ENCODE measurements at places on chromosomes 1 and 21. TPM values are rescaled to one million over a fixed set of nuclear protein-coding genes. Genes with fewer than 3 reads are reported as not detected.
A peak's percentile ranks its signal among the peaks of the same experiment; 100 is the strongest.

NBPF20 gene
- total RNA-seq = 1.5 TPM

GRCh38 chr1:163035446-163036249 lies 33.5 kb upstream of the RGS4 start:
- DNase-seq = peak; percentile 96

GRCh38 chr1:200693327-200693726 lies 23.6 kb upstream of the DDX59 start:
- no peak for DNase-seq

FHAD1 gene
- total RNA-seq = not detected

KRTAP13-3 gene
- not detected for total RNA-seq

DNA sequence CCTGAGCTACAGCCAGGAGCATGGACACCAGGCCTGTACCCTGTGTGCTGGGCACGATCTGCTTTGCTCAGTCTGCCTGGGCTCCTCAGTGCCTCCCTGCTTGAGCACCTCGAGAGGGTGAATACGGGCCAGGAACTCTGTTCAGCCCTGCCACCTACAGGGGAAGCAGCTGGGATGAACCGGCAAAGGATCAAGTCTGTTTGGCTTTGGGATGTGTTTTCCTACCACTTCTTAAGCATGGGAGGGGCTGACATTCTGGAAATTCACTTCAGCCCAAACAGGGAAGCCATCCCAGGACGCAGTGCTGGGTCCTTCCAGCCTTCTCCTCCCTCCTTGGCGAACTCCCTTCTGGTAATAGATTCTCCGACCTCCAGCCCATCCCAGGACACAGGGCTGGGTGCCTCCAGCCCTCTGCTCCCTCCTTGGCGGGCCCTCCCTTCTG lies 55.8 kb upstream of the SELENON start:
- DNase-seq = peak; percentile 27

TMCO4 gene
- 16.3 TPM for total RNA-seq

DNA sequence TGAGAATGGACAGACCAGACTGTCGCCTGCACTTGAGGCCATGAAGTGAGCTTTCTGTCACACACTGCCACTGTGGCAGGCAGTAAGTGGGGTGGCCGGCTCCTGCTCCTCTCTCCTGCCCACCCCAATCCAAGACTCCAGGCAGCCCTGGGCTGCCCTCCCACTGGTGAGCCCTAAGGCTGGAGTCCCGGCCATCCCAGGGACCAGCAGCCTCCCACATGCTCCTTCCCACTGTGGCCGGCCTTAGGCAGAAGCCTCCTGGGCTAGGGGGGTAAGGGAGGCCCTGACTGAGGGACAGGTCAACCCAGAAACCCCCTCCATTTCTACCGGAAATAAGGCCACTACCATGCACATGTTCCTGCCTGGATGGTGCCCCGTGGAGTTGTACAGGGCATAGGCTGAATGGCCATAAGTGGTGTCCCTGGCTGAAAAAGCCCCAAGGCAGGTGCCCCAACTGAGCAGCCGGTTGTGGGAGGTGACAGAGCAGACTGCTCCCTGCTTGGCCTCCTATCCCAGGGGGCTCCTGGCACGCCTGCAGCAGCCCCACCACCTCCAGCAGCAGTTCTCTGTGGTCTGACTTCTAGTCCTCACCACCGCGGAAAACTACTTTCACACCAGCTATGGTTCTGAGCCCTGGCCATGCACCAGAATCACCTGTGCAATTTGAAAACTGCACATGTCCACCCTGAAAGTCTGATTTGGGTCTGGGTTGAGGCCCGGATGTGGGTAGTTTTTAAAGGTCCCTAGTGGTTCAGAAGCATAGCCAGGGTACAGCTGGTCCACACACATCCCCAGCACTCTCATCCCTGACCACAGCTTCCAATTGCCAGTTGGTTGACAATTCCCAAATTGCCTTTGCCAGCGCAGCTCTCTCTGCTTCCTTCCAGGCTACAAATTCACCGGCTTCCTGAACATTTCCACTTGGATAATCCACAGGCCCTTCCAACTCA lies 1.6 kb upstream of the ARTN start:
- DNase-seq = no peak

- DNase-seq = peak; percentile 48
These were observed 251.3 kb downstream of the KCNH1 start for GRCh38 chr1:210882414-210883221.

RCAN3 gene
- 13.7 TPM for total RNA-seq

DNA sequence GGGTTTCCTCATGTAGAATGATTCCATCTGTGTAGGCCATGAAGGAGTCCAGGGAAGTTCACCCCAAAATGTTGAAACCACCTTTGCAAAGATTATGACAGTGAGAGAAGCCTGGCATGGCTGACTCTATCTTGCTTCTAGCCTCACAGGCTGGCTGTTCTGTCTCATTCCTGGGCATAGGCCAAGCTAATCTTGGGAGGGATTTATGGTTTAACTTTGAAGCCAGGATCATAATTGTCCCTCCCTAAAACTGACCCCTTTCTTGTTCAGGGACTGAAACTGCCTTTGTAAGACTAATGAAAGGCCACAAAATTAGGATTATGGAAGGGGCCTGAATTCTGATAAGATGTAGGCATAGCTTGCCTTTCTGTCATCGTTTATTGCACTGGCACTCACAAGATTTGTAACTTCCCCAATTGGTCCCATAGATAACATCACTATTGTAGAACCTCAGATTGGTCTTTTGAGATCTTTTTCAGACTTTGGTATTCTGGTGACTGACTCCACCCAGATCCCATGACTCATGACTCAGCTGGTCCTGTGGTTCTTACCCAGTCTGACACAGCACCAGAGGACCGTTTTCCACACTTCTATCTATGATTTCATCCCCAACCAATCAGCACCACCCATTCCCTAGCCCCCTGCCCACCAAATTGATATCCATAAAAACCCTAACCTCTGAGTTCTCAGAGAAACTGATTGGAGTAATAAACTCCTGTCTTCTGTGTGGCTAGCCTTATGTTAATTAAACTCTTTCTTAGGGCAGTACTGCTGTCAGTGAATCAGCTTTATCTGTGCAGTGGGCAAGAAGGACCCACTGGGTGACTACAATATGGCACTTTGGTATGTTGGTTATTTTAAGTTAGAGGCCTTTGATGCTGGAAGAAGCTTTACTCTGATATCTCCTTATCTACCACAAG lies 13.6 kb upstream of the LAMTOR5 start:
- DNase-seq = peak; percentile 66

DNA sequence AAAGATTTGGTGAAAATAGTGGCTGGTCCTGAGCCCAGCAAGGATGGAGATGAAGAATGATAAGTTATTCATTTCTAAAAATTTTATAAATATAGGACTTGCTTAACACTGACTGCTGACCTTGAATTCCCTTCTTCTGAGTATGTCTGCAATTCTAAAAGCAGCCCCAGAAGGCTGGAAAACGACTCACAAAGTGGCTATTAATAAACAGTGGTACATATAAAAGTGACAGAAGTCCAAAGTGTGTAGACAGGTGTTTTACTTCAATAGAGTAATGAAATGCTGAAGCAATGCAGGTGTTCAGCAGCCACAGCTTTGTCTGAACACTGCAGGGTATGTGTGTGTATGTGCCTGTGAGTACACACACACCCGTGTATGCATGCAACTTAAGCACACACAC lies 219.0 kb upstream of the NRIP1 start:
- no peak for DNase-seq

NEGR1 gene
- 52.8 TPM for total RNA-seq

DNA sequence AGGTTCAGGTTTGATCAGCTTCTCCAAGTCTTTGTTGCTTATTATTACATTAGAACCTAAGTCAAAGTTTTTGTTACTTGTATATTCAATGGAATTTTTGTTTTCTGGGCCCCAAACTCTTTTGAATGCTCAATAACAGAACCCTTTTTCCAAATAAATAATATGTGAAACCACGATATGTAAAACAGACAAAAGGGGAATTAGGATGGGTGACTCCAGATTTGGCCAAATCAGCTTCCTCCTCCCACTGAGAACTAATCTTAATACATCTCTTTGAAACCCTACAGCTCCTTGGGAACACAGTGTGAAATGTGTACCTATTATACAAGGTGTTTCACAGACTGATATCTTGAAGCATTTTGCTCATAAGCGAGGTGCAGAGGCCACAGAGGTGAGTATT lies 67.0 kb upstream of the TNFSF18 start:
- no peak for DNase-seq

GRCh38 chr1:165879946-165880345 lies 52.5 kb downstream of the UCK2 start:
- no peak for DNase-seq

MTHFR gene
- 11.2 TPM for total RNA-seq

GRCh38 chr1:236353813-236354212 lies 40.3 kb upstream of the EDARADD start:
- no peak for DNase-seq

GRCh38 chr1:94009304-94009703 lies 100.1 kb upstream of the GCLM start:
- no peak for DNase-seq

DNA sequence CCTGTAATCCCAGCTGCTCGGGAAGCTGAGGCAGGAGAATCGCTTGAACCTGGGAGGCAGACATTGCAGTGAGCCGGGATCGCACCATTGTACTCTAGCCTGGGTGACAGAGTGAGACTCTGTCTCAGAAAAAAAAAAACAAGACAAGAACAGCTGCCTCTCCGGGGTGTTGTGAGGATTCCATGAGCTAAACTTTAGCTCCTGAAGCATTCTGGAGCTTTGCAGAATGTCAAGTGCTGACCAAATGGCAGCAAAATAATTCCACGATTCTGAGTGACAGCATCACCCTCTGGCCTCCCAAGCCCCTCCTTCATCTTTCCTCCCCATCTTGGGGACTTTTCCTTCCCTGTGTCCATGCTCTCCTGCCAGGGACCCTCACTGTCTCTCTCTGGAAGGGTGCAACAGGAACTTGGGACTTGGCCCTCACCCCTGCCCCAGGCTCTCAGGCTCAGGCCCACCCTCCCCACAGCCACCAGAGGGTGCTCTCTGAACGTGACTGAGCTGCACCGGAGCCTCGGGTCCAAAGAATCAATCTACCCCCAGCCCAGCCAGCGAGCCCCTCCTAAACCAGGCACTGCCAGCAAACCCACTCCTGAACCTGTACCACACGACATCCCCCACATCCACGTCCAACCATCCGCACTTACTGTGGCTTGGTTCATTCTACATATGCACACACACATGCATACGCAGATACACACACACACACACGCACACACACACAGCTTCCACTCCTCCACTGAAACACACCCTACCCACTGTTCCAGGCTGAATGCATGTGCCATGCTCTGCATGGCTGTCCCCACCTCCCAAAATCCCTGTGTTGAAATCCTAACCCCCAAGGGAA lies 45.7 kb downstream of the ACOT7 start:
- DNase-seq = no peak

GRCh38 chr1:61337441-61337951 lies 255.1 kb downstream of the NFIA start:
- no peak for DNase-seq

DNA sequence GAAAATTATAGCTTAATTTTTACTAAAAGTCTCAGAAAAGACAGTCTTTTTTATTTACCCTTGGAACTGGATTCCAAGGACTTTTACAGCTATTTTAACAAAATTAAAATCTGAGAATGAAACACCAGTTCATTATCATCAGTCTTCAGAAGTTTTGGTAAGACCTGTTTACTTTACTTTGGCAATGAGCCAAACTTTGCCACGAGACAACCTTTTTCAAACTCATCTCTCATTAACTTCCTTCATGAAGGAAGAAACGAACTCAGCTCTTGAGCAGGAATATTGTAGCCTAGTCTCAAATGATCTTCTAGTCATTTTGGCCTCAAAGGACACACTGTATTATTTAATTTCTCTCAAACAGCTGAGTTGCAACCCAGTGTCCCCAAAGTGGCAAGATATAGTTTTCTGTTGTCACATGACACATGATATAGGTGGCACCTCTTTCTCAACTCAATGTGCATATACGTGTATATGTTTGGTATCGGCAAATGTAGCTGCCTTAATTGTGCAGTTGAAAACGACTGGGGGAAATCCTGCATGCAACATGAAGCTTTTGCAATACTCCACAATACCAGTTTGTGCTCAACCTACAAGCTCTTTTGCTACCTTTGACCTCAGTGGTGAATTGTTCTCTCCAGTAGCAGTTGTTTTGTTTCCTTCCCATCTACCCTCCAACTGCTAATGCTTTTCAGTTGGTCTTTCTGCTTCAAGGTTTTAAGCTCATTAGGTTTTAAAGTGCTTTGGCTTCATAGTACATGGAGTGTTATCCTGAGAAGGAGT lies 8.4 kb upstream of the GNG4 start:
- DNase-seq = no peak

CNKSR1 gene
- total RNA-seq = not detected

DNA sequence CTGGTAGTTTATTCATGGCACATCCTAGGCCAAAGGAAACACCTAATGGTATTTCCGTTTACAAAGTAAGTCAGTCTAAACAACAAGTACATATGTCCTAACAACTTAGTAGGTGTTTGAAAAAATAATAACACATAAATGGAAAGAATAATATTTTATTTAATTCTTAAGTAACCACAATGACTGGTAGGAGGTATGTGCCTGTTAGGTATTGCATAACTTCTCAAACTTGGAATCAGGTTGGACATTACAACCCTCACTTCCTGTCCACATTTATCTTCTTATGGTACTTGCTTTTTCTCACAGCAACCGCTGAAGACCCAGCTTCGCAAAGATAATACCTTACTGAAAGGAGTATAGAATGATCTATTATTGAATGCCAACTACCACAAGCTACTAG lies 64.2 kb downstream of the VPS13D start:
- no peak for DNase-seq

CHI3L2 gene
- 0.57 TPM for total RNA-seq

CFHR5 gene
- total RNA-seq = not detected

GRCh38 chr1:109198043-109198695 lies 15.5 kb upstream of the SARS1 start:
- peak; percentile 84 for DNase-seq

- DNase-seq = no peak
These were observed 178.8 kb upstream of the ARHGEF16 start for GRCh38 chr1:3275471-3276340.

GRCh38 chr21:35048183-35048601 lies 910 bp downstream of the RUNX1 start:
- peak; percentile 34 for DNase-seq

RHCE gene
- total RNA-seq = 0.57 TPM

- no peak for DNase-seq
These were observed 5.0 kb upstream of the CDC14A start for GRCh38 chr1:100347009-100347966.

GRCh38 chr1:111565079-111565478 lies 54.5 kb upstream of the RAP1A start:
- DNase-seq = peak; percentile 91

C1orf87 gene
- not detected for total RNA-seq

FRRS1 gene
- total RNA-seq = 0.66 TPM

- no peak for DNase-seq
These were observed 127.8 kb upstream of the ADAR start for GRCh38 chr1:154735804-154736168.
